ENCODE measurements at places on chromosomes 12 and 14.

GRCh38 chr12:89051065-89051677 is 301.1 kb downstream of the DUSP6 start:
- no peak for DNase-seq

DNA sequence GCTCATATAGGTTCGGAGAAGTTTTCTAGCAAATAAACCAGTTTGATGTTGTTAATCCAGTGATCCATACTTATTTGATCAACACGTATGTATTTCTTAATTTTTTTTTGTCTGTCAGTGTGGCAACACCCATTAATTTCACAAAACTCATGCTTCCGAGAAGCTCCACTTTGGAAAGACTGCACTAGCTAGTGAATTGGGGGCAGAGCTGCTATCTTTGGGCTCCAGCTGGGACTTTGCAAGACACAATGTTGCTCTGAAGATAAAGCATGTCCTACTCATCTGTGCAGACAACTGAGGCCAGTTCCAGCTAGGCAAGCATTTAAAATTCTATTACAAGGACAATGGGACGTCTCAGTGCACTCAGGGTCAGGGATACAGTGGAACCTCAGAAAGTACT is 298.4 kb downstream of the NUAK1 start:
- DNase-seq: no peak

- peak; percentile 89 for DNase-seq
These were observed at the start of gene LTBR for GRCh38 chr12:6383572-6384498. Gene LTBR, plus strand, starts transcription at chr12:6384162. Its CDS starts 197 bp downstream, at chr12:6384359.

GRCh38 chr12:92568691-92569090 is 134.1 kb upstream of the PLEKHG7 start:
- DNase-seq: no peak

GRCh38 chr12:92471551-92471950 is 231.2 kb upstream of the PLEKHG7 start:
- DNase-seq: no peak

- DNase-seq: peak; percentile 80
These were observed 97.9 kb upstream of the USP44 start for GRCh38 chr12:95648990-95649791.

- no peak for DNase-seq
These were observed 80.4 kb upstream of the KCNA1 start for GRCh38 chr12:4829161-4829792.

- no peak for DNase-seq
These were observed 96.4 kb downstream of the NTN4 start for GRCh38 chr12:95694136-95694535.

- no peak for DNase-seq
These were observed 7.5 kb downstream of the TMED2 start for GRCh38 chr12:123591702-123592481.

DNA sequence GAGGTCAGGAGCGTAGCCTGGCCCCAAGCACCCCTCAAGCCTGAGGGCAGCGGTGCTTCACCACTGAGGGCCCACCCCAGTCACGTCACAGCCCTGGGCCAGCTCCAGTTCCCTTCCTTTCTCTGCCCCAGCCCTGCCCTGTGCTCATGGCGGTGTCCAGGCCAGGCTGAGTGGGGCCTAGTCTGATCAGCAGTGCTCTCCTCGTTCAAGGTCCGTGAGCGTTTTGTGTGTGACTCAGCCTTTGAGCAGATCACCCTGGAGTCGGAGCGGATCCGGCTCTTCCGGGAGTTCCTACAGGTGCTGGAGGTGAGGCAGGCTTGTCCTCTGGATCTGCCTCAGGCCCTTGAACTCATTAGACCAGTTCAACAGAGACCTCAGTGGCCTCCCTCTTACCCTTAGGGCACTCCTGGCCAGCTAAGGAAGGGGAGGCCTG is 19.0 kb downstream of the PRPF40B start:
- no peak for DNase-seq

- DNase-seq: no peak
These were observed 124.0 kb upstream of the CPM start for GRCh38 chr12:69056743-69057515.

DNA sequence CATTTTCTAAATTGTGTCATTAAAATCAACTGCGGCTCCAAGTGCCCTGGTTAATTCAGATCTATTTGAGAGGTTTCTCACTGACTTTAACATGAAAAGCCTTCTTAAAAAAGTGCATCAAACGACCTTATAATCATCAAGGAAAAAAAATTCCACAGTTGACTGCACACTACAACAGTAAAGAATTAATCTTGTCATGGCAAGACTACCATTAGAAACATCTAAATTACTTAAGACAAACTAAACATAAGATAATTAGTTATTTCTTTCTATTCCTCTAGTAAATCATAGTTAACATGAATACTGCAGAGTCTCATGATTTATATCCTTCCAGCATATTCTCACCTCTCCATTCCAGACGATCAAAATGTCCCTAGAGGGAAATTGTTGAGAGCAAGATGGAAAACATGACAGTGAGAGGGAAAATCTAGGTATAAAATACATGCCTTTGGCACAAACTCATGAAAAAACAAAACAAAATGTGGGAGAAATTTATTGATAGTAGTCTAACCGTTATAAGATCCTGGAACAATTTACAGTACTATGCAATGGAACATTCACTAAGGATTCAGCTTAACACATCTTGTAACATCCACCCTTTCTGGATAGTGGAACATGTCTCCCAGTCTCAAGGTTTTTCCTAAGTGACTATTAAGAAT is 112.5 kb downstream of the PRKD1 start:
- DNase-seq: no peak

DNA sequence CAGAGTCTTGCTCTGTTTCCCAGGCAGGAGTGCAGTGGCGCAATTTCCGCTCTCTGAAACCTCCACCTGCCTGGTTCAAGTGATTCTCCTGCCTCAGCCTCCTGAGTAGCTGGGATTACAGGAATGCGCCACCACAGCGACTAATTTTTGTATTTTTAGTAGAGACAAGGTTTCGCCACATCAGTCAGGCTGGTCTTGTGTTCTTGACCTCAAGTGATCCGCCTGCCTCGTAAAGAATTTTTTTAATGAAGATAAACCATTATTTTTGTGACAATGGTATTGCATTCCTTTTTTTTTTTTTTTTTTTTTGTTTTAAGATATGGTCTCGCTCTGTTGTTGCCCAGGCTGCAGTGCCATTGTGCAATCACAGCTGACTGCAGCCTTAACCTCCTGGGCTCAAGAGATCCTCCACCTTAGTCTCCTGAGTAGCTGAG is 25.8 kb downstream of the ACVR1B start:
- DNase-seq: peak; percentile 75

GRCh38 chr12:49187184-49187583 is 1.7 kb downstream of the TUBA1A start:
- no peak for DNase-seq

- DNase-seq: no peak
These were observed 96.1 kb upstream of the IFNG-AS1 start for GRCh38 chr12:67893022-67893580.

- DNase-seq: no peak
These were observed 102.1 kb downstream of the TMEM117 start for GRCh38 chr12:43937947-43938346.

GRCh38 chr14:79050787-79051727 is 880.9 kb downstream of the NRXN3 start:
- DNase-seq: no peak

DNA sequence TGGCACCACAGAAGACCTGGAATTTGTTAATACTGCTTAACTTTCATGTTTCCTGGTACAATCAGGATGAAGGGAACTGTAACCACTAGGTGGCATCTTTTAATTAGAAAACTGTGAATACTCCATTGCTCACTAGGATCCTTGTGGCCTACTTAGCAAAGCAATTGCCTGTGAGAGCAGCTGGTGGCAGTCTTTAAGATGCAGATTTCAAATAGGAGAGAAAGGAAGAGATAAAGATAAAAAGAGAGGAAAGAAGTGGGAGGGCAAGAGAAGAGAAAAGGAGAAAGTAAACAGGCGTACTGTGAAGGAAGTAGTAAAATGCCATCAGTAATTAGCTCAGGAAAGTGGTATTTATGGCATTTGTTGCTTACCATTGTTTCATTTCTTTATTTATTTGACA is 114.5 kb downstream of the RAD51B start:
- no peak for DNase-seq

DNA sequence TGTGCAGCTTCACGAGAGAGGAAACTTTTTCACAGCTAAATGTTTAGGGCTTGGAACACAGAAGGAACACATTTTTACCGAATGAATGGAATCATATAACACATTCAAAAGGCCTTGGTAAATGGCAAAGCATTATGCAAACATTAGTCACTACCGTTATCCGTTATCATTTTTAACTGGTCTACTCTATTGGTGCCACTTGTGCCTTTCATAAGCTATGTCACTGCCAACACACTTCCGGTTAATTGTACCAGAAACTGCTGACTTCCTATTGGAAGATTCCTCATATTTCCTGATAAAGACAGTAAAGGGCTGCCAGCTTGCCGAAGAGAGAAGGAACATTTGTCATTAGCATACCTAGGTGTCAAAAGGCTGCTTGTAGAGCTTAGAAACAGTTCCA is 169.2 kb downstream of the APAF1 start:
- no peak for DNase-seq

- DNase-seq: no peak
These were observed 98.6 kb downstream of the TPH2 start for GRCh38 chr12:72037006-72037795.

- no peak for DNase-seq
These were observed 59.7 kb downstream of the SCFD1 start for GRCh38 chr14:30681752-30682355.

DNA sequence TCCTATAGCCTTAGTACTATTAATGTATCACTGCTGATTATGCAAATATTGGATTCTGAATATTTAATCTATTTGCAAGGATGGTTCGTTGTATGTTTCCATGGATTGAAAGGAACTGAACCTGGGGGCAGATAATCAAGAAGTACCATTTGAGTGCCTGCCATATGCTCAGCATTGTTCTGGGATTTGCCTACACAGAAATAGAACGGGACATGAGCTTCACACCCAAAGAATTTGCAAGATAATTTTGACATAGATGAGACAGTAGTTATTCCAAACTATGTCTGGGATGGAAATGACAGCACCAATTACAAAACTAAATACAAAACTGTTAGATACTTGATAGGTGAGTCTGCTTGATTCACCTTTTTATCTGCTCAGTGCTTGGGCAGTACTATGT is 132.7 kb upstream of the NPAS3 start:
- no peak for DNase-seq

DNA sequence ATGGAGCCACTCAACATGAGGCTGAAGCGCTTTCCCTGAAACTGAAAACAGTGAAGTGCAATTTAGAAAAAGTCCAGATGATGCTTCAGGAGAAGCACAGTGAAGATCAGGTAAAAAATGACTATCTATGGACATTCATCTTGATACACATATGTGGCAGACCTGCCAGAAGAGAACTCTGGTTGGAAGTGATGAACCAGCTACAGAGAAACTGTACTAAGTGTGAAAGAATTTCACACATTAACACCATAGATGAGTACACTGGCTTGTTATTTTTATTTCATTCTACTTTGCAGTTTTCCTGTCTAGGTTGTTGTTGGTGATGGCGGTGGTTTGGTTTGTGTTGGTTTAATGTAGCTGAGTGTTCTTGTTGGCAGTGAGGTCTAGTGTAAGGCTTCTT is 174.7 kb downstream of the ESR2 start:
- DNase-seq: no peak

- no peak for DNase-seq
These were observed 2.8 kb downstream of the SLC2A13 start for GRCh38 chr12:40103043-40103442.

DNA sequence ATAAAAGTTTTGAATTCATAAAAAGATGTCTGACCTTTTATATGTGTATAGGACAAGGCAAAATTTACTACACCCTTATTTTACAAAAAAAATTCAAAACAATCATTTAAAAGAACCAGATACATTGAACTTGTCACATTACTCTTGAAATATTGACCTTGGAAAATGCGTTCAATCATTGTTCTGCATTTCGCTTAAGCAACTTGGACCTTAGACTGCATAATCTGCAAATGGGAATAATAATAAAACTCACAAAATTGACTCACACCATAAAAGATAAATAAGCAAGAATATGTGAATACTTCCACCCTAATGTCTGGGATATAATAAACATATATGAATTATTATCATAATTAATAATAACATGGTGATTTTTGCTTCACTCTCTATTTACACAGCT is 69.4 kb upstream of the PTPRB start:
- DNase-seq: no peak

DNA sequence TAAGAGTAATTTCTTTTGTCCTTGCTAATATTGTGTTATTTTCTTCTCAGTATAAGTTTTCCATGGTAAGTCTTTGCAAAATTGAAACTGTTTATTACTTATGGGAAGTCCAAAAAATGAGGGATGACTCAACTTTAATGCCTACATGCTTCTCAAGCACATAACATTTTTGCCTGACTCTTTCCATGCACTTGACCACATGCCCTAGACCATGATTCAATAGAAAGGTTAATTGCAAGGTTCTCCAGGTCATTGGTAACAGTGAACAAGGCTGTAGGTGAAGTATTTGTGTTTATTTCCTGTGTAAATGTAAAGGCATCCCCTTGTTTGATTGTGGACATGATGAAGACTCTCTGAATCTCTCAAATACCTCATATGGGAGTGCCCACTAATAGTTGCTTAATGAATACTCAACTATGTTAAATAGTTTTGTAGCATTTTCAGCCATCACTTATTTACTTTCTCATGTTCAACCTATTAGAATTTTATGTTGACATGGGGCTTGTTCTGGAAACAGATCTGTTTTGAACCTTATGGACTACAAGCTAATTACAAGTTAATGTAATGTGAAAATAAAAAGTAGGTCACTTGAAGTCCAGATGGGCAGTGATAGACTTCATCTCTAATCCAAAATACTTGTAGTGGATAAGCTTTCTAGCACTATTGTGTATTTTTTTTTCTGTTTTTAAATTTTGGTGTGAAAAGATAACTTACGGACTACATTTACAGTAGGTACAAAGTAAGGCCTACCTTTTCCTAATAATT is 131.7 kb downstream of the TMTC2 start:
- no peak for DNase-seq

DNA sequence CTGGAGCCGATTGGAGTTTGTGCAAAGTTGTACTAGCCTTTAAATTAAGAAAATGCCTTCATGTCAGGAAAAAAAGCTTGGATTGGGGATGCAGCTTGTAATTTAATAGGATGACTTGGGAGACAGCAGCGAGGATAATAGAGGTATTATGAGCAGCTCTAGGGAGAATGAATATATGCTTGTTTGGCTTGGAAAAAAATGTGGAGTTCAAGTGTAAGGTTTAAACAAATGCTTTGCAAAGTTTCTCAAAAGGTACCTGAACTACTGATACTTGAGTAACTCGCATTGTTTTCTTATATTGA is 65.3 kb upstream of the RASSF3 start:
- no peak for DNase-seq

DNA sequence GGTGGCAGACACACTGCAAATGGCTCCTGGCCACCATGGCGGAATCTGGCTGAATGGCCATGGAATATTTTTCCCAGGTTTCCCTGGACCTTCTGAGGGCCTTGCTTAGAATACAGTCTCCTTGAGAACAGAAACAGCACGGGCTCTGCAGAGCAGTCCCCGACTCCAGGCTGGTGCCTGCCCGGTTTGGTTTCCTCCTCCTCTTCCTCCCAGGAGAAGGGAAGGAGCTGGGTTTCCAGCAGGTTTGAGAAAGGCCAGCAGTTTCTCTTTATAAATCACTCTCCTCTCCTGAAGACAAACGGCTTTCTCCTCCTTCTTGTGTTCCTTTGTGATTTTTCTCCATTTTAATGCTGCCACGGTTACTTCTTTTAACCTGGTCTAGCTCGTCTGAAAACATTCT is 106.8 kb upstream of the RFLNA start:
- no peak for DNase-seq
